COLO829 (cell line): ENCODE measurements at places on chromosomes 13 and 19.

GRCh38 chr19:5804516-5805461, at the start of gene NRTN:
Gene NRTN (plus strand): TSS chr19:5805067. CDS start chr19:5824166, 19,099 bp downstream.
- no peak for DNase-seq

DNA sequence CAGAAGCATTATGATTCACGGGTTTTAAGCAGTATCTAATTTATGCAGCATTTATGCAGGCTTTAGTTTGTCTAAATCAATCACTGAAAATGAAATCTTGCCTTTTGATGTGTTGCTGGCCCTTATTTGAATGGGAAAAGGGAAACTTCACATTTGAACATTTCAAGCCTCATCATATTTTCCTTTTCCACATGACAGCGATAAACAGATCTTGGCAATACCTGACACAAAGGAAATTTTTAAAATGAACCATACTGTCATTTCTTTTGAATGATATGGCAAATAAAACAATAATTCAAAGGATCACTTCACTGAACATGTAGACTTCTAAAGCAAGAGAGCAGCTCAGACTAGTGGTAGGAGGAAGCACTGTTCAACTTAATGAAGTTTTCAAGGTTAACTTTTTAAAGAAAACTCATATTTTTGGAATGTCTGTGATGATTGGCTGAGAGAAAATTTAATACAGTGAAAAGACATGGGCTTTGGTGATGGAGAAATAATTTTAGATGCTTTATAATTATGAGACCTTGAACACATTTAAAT, 198.1 kb downstream of the OXGR1 start:
- no peak for DNase-seq

GRCh38 chr19:6979399-6979798, 41.8 kb downstream of the MBD3L2B start:
- no peak for DNase-seq

DNA sequence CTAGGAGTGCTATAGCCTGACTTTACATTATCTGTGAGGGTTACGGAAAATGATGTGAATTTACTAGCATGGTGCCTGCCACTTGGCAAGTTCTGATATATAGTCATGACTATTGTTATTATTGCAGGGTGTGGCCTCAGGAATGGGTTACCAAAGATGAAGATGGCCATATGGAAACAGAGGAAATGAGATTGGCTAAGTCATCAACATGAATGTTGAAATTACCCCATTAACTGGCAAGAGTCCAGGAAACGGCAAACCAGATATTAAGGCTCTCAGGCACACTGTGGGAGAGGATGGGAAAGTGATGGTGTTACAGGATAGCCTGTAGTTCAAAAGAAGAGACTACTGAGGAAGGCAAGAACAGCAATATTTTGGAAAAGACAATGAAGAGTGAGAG, 183.3 kb downstream of the KCNRG start:
- DNase-seq = no peak

DNA sequence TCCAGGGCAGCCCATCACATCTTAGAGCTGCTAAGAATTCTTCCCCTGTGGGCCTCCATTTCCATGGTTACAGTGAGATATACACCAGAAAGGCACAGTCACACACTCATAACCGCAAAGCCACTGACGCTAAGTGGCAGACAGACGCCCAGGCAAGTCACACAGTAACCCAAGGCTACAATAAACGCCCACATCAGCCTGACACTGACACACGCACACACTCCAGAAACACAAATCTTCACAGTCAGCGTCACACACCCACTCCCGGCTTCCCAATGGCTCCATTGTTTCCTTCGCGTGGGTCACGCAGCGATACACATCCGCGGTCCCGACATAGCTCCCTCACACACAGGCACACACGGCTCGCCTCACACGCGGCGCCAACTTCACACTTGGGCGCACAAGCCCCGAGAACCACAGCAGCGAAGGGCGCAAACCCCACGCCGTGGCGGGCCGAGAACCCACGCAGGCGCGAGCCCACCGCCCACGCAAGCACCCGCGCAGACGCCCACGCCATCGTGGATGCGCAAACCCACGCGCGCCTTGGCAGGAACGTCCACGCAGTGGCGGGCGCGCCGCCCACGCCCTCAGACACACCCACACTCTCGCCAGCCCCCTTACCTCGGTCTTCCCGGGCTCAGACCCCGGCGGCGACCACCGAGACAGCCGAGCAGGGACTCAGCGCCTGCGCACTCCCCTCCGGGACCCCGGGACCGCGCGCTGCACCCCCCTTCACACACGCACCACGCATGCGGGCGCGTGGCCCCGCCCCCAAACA, at the start of gene ZNF667:
Gene ZNF667, minus strand, starts transcription at position 695 of the 778 bp plus-strand sequence. CDS start 14,975 bp downstream, outside the sequence.
- DNase-seq = no peak

- peak; percentile 59 for DNase-seq
Measured at GRCh38 chr19:2461751-2462634, 5.2 kb upstream of the LMNB2 start.

DNA sequence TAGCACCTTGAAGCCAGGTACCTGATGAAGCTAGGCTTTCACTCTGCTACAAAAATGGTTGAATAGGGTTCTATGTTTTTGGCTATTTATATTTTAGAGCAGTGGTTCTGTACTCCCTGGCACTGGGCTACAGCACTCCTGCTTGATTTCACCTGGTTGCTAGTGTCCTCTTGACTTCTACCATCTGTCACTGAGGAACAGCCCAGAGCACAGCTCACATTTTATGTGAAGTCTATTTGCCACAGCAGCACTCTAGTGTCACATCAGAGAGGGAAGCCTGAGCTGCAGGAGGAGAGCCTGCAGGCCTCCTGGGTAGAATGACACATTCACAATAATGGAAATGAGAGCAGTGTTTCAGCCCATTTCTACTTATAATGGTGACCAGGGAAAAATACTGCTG, 184.2 kb downstream of the ZNF486 start:
- no peak for DNase-seq

- no peak for DNase-seq
Measured at GRCh38 chr13:84136582-84136981, 254.3 kb upstream of the SLITRK1 start.

- DNase-seq = no peak
Measured at GRCh38 chr19:31838163-31838815, 489.1 kb upstream of the TSHZ3 start.

DNA sequence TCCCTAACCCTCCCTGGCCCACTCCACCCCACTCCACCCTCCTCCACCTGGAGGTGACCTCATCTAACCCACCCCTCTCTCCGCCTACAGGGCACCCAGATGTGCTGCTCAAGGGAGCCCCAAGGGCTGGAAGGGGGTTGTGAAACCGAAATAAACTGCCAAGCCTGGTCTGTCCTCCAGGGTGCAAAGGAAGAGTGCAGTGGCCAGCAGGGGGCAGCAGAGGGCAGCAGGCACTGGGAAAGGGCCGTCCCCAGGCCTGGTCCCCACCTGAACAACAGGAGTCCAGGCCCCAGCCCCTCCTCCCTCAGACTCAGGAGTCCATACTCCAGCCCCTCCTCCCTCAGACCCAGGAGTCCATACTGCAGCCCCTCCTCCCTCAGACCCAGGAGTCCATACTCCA, 8.4 kb upstream of the BCAM start:
- peak; percentile 72 for DNase-seq

- no peak for DNase-seq
Measured at GRCh38 chr13:98192008-98192407, 14.9 kb upstream of the RNF113B start.
